ENCODE measurements at places on chromosomes 4 and X. TPM values are rescaled to one million over a fixed set of nuclear protein-coding genes. Genes with fewer than 3 reads are reported as not detected.

DNA sequence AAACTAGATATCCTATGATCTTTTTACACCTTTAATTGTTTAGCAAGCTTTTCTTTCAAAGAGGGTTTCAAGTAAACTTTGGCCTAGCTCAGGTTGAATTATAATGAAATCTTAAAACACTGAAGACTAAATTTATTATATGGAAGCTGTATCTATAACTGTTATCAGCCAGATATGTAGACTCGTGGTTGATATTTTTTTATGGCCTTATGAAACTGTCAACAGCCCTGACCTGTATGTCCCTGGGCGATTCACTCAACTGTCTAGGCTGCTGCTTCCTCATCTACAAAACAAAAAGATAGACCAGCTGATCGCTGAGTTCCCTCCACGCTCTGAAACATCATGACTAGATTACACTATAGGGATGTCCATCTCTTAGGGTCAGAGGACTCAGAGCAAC, 21.2 kb upstream of the PDK3 start:
- no peaks in the 10 kb centered on the region for H3K36me3 ChIP-seq
- H3K4me3 ChIP-seq: no peak overlapping the region
- no peak overlapping the region for H3K27ac ChIP-seq

DNA sequence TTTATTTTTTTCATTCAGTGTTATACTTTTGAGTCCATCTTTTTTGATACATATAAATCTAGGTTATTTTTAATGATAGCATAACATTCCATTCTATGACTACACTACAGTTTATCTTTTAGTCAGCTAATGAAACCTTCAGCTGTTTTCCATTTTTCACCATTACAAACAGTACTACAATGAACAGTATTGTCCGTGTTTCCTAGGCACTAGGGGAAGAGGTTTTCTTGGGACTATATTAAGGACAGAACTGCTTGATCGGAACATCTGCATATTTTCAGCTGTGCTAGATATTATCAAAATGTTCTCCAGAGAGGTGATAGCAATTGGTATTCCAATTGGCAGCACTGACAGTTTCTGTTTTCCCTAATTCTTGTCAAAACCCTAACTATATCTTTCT, 44.3 kb upstream of the HCCS start:
- no peaks in the 10 kb centered on the region for H3K4me1 ChIP-seq
- no peak overlapping the region for H3K4me3 ChIP-seq
- DNase-seq: no peak
- no peaks in the 10 kb centered on the region for H3K36me3 ChIP-seq
- H3K27me3 ChIP-seq: no peaks in the 10 kb centered on the region

DNA sequence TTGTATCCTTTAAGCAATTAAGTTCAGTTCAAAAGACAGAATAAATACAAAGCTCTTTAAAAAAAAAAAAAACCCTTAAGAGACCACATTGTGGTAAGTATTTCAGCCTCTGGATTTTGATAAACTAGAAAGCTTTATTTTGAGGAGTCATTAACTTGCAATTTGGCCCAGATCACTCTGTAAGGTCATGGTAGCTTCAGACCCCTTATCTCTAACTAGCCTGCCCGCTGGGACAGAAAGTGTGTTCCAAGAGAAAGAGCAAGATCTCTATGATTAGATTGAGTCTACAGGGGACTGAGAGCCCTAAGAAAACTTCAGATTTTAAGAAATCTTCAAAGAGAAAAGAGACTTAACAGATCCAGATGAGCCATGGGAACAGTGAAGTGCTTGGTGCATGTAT, 45.6 kb downstream of the GALNT7 start:
- H3K27ac ChIP-seq: no peak overlapping the region
- no peaks in the 10 kb centered on the region for H3K36me3 ChIP-seq
- no peak for DNase-seq
- H3K4me1 ChIP-seq: peaks cover 2% of the 10 kb centered on the region
- no peaks in the 10 kb centered on the region for H3K27me3 ChIP-seq

HTR2C gene
- 2.0 TPM for total RNA-seq

SMIM31 gene
- not detected for total RNA-seq

GC gene
- total RNA-seq: 0.34 TPM

LDB2 gene
- total RNA-seq: 57.0 TPM

NR3C2 gene
- 3.0 TPM for total RNA-seq

All from H1 (cell line).